Posterior cingulate gyrus (tissue), 11 donors: ENCODE measurements at places on chromosomes 1 and 21.

- no peak for DNase-seq
Observed at GRCh38 chr1:6108476-6108875, 62.8 kb downstream of the KCNAB2 start.

GRCh38 chr1:58076258-58076657 is 470.3 kb downstream of the OMA1 start:
- no peak for DNase-seq

GRCh38 chr1:76268341-76268740 is 193.8 kb downstream of the ST6GALNAC3 start:
- no peak for DNase-seq

- no peak for DNase-seq
Observed at GRCh38 chr1:19347533-19348172, 35.5 kb downstream of the SLC66A1 start.

DNA sequence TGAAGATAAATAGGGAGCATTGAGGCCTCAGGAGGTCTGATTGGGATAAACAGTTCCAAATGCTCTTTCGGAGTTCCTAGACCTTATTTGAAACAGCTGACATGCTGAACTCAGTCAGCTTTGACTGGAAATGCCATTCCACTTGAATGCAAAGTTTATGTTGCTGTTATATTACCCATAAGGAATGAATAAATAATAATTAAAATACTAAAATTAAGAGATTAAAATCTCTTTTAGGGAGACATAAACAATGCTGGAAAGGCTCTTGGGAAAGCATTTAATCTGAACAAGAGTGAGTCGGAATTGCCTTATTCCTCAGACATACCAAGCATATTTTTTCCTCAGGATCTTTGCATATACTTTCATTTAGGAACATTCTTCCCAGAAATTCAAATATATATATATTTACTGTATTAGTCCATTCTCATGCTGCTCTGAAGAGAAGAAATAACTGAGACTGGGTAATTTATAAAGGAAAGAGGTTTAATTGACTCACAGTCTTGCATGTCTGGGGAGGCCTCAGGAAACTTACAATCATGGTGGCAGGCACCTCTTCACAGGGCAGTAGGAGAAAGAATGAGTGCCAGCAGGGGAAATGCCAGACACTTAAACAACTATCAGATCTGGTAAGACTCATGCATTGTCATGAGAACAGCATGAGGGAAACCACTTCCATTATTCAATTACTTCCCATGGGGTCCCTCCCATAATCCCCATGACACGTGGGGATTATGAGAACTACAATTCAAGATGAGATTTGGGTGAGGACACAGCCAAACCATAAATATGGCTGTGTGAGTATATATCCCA is 318.2 kb upstream of the PLXNA2 start:
- DNase-seq, result no peak

DNA sequence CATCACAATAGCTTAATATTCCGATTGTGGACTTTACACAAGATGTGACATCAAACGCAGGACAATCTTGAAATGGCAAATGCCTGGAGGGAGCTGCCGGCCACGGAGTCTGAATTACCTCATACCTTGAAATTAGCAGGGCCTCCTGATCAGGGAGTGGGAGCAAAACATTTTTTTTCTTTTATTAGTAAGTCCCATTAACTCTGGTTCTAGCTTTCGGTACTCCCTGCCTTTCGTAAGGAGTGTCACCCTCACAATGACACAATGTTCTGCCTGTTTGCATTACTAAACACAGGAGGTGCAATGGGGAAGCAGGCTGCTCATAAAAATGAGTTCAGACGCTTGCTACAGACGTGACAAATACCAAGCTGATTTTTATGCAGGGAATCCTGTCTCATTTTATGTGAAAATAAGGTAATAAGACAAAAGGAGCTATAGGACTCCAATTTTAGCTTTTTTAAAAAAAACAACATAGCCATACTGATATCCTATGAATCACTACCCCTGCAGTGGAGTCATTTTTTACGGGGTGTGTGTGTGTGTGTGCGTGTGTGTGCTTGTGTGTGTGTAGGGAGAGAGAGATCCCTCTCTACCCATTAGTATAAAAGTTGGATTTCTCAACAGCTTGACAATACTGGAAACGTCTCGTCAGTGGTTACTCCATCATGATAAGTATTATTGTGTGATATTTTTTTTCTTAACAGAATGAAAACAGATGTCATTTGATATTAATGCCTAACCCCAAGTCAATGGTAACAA is 205.1 kb upstream of the RUNX1 start:
- DNase-seq, result no peak

- no peak for DNase-seq
Observed at GRCh38 chr1:1116701-1117468, 996 bp upstream of the C1orf159 start.

DNA sequence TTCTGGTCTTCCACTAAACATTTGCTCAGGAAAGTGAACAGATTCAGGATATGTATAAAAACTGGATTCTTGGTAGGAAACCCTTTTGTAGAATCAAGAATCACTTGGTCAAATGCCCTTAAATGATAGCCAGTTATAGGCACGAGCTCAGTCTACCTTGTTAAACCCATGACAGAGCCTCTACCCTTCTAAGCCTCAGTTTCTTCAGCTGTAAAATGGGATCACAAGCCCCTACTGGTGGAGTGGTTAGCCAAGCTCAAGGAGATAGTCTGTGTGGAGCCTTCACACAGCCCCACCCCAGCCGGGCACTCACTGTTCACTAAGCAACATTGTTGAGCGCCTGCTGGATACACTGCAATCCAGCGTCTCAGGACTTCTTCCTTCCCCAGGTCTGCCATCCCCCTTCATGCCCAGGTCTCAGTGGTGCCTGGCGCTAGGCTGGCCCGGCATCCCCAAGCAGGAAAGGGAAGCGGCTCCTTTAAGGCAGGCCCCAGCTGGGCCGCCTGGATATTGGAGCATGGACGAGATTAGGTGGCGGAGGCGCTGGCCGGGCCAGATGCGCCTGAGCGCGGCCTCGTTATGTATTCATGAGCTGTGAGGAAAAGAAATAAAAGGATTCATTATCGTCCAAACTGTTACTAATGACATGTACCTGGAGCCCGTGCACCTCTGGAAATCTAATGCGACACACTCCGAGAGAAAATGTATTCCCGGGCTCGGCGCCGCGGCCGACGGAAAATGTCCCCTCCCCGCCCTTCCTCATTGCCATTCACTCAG is 75.6 kb downstream of the TAS1R2 start:
- DNase-seq, result no peak

DNA sequence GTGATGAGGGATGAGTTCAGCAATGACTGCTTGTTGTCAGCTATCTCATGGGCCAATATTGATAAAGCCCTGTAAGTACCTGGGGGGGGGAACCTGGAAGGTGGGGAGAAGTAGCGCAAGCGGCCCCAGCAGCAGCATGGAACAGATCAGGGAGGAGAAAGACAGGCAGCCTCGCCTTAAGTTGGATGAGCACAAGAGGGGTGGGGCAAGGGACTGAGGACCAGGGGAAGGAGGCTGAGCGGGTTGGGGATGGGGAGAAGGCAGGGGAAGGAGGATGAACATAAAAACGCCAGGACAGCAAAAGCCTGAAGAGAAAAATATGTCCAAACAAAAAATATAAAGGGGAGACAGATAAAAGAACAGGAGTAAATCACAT is 70.6 kb downstream of the ALG14 start:
- DNase-seq, result no peak

DNA sequence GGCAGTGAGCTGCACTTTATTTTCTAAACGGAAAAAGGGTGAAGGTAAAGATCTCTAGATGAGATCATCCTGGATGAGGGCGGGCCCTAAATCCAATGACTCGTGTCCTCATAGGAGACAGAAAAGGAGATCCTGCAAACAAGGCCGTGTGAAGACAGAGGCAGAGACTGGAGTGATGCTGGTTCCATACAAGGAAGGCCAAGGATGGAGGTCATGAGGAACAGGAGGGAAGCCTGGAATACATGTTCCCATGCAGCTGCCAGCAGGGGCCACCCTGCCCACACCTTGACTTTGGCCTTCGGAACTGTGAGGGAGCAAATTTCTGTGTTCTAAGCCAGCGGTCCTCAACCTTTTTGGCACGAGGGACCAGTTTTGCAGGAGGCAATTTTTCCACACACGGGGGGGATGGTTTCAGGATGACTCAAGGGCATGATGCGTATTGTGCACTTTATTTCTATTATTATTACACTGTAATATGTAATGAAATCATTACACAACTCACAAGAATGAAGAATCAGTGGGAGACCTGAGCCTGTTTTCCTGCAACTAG is 94.3 kb downstream of the PSMG1 start:
- no peak for DNase-seq

- DNase-seq, result no peak
Observed at GRCh38 chr1:153527023-153527682, 8.6 kb downstream of the S100A6 start.

- DNase-seq, result no peak
Observed at GRCh38 chr1:56289260-56289659, 290.1 kb downstream of the PLPP3 start.

- DNase-seq, result no peak
Observed at GRCh38 chr1:239590556-239590955, 204.2 kb downstream of the CHRM3 start.

DNA sequence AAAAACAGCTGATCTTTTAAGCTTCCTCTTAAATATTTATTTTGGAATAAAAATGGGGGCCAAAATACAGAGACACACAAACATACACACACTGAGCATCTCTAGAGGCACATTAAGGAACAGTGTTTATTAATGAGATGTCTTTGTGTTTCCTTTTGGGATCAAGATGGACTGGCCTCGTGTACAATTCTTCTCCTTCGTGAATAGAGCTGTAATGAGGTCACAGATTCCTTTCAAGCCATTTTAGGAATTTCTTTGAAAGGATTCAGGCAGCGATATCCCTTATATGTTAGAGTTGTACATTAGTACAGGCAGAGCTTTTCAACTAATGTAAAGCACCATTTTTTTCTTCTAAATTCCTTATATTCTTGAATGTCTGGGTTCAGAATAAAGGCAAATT is 295.7 kb downstream of the CHRM3 start:
- no peak for DNase-seq

GRCh38 chr1:218674280-218674773 is 329.2 kb downstream of the TGFB2 start:
- DNase-seq, result no peak

- DNase-seq, result no peak
Observed at GRCh38 chr1:204945565-204945977, 74.9 kb downstream of the NFASC start.

- no peak for DNase-seq
Observed at GRCh38 chr1:100713626-100714025, 5.9 kb upstream of the VCAM1 start.

- DNase-seq, result no peak
Observed at GRCh38 chr1:183773482-183774274, 31.2 kb upstream of the RGL1 start.

DNA sequence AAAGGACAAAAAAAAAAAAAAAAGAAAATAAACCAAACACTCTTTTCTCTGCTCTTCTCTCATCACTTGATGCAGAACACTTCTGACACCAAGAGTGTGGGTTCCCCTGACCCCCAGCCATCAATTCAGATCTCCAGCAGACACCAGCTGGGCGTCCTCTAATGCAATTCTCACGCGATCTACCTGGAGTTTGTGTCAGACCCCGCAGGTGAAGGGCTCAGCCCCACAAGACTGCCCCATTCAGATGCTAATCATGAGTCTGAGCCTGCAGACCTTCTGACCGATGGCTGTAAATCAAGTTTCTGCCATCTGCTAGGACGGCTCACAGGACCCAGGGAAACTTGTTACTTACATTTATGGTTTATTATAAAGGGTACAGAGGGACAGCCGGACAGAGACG is 133.6 kb upstream of the C1orf174 start:
- no peak for DNase-seq

DNA sequence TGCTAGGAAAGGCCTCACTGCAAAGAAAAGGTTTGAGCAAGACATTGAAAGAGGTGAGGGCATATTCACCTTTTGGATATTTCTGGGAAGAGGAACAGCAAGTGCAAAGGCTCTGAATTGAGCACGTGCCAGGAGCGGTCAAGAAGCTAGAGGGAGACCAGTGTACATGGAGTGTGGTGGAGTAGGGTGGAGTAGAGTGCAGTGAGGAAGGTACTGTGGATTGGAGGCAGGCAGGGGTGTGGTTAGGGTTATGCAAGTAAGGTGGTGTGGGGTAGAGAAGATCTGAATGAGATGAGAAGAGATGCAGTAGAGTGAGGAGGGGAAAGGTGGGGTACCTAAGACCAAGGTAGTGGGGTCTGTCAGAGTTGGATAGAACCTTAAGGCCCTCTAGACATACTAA is 119.6 kb downstream of the OMA1 start:
- no peak for DNase-seq

GRCh38 chr1:228101614-228101993 is 1.5 kb downstream of the C1orf35 start:
- DNase-seq, result no peak

DNA sequence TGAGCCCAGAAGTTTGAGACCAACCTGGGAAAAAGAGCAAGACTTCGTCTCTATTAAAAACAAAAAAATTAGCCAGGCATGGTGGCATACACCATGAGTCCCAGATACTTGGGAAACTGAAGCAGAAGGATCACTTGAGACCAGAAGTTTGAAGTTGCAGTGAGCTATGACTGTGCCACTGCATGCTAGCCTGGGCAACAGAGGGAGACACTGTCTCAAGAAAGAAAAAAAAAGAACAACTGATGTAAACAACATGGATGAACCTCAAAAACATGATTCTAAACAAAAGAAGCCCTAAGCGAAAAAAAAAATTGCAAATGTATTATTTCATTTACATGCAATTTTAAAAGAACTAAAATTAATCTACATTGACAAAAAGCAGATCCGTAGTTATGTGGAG is 9.0 kb downstream of the LRRC40 start:
- no peak for DNase-seq

GRCh38 chr1:179826626-179827280 is 50.9 kb downstream of the TOR1AIP2 start:
- DNase-seq, result no peak
